ENCODE measurements at places on chromosomes 11 and 22.
A peak's percentile ranks its signal among the peaks of the same experiment; 100 is the strongest.

- DNase-seq: no peak
Observed at GRCh38 chr11:8019314-8020243, 32.4 kb downstream of the EIF3F start.

DNA sequence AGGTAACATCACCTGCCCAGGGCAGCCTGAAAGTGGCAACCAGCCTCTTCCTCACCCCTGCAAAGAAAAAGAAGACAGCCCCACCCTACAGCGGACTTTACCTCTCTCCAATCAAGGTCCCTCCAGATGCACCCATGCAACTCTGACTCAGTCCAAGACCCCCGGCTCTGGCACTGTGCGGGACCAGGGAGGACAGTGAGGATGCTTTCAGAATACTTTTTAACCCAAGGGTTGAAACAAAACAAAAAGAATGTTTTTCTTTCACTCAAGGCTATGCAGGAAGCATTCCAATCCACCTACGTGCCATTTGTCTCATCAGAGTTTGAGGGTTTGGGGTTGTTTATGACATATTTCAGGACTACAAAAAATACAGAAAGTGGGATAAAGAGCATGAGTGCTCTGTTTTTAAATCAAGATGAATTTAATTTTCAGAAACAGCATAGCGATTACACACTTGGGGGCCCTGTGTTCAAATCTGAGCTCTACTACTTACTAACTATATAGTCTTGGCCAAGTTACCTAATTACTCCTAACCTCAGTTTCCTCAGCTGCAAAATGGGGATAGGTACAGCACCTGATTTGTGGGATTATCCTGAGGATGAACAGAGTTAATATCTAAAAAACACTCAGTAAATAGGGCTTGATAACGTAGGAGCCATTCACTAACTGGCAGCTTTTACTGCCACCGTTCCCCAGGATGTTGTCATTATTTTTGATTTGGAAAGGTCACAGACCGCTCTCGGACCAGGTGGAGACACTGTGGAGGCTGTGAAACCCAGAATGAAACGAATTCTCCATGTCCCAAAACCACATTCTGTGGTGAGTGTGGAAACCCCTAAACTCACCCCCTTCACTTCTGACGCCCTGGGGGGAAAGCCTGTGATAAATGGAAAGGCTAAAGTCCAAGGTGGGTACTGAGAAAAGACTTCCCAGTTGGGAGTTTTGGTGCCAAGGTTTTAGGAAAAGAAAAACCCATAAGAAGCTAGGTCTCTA, 5.6 kb downstream of the PLAAT3 start:
- DNase-seq: no peak

DNA sequence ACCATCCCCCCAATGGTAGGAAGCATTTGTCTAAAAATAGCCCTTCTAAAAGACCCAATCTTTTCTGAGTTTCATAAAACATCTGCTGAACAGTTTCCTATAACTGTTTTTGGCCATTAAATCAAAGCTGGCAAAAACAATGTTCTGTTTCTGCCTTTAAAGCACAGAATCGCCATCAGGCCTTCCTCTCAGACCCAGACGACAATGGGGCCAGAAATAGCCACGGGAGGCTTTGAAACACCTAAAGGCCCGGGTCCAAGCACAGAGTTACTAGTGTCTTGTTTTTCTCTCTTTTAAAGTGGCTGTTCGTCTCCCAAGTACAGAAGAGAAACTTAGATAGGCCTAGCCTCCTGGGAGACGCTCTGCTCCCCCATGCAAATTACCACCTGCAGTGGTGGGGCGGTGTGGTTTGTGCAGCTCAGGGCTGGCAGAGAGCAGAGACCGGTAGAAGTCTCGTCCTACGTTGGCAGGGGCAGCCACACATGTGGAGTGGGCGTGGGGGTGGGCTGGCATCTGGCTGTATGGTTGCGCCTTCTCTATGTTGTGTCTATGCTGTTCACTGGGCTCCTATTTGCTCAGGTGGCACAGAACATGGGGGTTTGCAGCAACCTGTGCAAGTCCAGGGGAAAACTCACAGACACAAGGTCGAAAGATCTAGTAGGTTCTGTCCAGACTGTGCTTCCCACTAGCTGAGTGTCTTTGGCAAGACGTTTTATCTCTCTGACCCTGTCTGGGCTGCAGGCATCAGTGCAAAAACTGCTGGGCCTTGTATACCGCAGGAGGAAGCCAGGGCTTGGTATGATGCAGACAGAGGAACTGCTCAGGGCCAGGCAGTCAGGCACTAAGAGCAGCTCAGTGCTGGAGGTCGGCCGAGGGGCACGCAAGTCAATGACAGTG, 23.6 kb upstream of the ETS1 start:
- no peak for DNase-seq

DNA sequence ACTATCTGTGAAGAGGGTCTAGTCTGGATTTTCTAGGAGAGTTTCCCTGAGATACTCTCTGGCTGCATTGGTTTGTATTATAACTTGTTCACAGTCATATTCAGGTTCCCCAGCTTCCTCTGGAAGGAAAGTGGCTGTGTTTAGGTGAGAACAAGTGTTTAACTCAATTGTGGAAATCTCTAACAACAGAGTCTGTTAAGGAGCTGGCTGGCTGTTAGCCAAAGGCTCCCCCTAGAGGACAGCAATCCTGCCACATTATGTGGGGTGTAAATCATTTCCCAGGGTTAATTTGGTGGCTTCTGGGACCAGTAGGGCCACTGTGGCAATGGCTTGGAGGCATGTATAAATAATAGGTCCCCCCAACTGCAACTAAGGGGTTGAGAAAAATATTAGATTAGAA, 18.4 kb downstream of the MS4A6E start:
- DNase-seq: peak; percentile 2

DNA sequence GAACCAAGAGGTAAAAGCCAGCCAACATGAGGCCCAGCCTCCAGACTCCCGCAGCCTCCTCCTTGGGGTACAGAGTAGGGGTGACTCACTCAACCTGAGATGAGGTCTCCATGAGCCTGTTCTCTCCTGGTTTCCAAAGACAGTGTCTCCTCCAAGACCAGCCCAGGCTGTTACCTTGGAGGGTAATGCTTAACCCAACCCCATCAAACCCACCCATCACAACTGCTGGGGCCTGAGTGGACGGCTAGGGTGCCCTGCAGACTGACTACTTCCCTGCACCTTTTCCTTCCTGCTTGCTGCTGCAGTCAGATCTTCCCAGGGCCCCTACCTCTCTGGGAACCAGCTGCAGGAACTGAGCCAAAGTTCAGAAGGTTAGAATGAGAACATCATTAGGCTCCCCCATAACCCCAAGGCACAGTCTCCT, 5.1 kb upstream of the NOL12 start:
- no peak for DNase-seq

GRCh38 chr11:75023446-75024067, 34.8 kb downstream of the NEU3 start:
- DNase-seq: no peak

DNA sequence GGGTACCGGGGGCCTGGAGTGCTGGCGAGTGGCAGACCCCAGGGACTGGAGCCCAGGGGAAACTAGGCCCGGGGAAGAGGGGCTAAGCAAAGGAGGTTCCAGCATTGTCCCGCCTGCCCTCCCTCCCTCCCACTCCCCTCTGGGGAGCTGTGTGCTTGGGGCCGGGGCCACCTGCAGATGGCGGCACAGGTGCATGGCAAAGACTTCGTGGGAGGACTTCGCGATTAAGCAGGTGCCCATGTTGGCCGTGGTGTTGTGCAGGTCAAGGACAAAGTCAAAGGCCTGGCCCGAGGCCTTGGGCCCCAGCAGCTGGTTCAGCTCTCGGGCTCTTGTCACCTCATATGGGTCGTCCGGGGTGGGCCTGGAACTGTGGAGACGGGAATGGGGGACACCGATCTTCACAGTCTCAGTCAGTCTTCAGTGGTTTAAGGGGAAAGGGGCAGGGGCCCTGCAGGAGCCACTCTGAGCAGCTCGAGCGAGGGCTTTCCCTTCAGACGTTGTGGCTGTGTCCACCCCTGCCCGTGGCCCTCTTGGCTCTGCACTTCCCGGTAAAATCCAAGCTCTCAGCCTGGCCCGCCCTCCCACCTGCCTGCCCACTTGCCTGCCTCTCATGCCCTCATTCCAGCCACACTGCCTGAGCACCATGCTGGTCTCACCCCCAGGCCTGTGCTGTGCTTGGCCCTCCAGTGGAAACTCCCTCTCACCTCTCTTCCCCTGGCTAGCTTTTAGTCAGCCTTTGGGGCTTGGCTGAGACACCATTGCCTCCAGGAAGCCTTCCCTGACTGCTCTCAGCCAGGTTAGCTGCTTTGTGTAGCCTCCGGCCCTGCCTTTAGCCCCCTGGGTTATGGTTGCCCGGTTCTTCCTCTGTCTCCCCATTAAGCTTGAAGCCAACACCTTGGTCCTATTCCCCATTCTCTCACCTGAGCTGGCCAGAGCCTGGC, 4.7 kb downstream of the ACY3 start:
- DNase-seq: no peak

DNA sequence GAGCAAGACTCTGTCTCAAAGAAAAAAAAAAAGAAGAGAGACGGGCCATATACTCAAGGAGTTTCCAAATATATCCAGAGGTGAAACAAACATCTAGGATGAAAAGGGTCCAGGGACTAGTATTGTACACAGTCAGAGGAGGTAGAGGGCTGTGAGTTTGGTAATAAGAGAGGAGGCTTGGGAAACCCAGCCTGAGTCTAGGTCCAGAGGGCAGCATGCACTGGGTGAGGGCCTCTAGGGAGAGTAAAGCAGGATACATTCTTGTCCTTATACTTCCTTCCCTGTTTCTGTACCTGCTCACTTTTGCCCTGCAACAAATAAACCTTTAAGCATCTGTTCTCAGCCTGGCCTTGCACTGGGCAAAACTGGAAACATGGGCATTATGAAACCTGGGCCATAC, 31.5 kb downstream of the STIM1 start:
- no peak for DNase-seq

DNA sequence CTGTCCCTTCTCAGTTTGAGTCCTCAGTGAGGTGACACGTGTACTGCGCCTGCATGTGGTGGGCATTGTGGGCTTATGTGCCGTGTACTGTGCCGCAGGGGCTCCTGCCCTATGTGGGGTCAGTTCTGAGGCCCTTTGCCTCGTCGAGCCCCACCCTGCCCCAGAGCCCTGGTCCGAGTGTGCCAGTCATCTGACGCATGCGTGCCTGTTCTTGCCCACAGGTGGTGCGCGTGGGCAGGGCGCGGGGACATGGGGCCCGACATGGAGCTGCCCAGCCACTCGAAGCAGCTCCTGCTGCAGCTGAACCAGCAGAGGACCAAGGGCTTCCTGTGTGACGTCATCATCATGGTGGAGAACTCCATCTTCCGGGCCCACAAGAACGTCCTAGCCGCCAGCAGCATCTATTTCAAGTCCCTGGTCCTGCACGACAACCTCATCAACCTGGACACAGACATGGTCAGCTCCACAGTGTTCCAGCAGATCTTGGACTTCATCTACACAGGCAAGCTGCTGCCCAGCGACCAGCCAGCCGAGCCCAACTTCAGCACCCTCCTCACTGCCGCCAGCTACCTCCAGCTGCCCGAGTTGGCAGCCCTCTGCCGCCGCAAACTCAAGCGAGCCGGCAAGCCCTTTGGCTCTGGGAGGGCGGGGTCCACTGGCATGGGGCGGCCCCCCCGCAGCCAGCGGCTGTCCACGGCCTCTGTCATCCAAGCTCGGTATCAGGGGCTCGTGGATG, 22.3 kb upstream of the TMEM191C start:
- no peak for DNase-seq

GRCh38 chr11:17445240-17445795, 31.3 kb downstream of the ABCC8 start:
- no peak for DNase-seq

- no peak for DNase-seq
Observed at GRCh38 chr22:18056161-18056666, 21.6 kb upstream of the PEX26 start.

DNA sequence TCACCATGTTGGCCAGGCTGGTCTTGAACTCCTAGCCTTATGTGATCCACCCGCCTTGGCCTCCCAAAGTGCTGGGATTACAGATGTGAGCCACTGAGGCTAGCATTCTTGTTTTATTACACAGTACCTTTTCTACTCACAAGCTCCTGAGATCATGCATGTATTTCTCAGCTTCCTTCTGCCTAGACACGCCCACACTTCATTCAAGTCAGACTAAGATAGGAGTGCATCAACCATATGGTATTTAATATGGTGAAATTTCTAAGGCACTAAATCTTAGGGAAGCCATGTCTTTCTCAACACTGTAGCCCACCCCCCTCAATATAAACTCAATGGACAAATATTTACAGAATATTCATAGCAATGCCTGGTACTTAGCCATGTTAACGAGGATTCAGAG, 62.1 kb downstream of the SLC25A17 start:
- no peak for DNase-seq

DNA sequence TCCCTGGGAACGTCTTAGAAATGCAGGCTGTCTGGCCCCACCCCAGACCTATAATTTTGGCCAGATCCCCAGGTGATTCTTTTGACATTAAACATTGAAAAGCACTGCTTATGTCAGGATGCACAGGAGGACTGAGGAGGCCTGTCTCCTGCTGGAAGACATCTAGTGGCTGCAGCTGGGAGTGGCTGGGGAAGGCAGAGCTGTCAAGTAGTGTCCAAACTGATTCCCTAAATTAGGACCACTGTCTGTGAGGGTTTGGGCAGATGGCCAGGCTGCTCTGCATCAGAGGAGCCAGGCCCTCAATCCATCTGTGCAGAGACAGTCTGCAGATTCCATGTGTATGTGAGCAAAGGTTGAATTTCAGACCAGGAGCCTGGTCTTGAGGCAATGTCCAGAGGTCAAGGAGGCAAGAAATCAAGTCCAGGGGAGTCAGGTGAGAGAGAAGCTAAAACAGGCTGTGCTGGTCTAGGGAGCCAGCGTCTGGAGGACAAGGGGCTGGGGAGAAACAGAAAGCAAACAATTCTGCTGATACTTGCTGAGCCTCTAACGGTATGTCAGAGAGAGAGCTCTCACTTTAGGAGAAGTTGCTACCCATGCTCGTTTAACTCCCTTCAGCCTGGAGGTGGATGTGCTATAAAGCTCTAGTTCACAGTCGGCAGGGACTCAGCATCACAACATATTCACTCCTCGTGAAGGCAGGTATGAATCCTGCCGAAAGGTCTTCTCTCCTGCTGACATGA, 15.3 kb upstream of the SYTL2 start:
- DNase-seq: peak; percentile 54

- no peak for DNase-seq
Observed at GRCh38 chr11:89205378-89205777, 27.7 kb downstream of the TYR start.

DNA sequence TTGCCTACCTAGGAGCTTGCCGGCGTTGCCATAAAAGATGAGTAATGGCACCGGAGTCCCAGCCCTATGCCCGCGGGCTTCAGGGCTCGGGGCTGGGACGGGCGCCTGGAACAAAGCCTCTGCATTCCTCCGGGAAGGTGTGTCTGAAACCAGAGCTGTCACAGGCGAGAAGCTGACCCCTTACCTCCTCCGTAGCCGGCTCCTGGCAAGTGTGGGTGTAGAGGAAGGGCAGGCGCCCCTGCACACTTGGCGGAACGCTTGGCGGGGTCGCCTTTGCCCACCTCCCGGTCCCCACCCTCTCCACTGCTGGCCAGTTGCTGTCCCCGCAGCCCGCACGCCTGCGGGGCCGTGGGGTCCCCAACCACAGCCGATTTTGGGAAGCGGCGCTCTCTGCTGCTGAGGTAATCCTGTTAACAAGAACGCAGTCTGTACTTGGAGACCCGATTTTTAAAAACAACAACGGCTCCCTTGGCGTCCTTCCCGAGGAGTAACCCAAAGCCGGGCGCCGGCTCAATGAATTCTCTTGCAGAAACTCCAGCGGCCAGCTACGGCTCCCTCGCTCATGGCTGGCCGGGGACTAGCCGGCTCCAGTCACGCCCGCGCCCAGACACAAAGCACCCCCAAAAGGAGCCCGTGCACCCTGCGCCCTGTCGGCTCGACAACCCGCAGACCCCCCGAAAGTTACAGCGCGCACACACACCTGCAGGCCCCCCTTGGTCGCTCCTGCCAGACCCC, 89.2 kb downstream of the PLEKHA7 start:
- no peak for DNase-seq

GRCh38 chr22:40376149-40376548, 5.8 kb downstream of the SGSM3 start:
- DNase-seq: no peak
